ENCODE measurements at places on chromosomes 12 and 14.

GRCh38 chr12:89346741-89347324 is 5.5 kb downstream of the DUSP6 start:
- peak; percentile 85 for DNase-seq
- H3K36me3 ChIP-seq = peaks cover 42% of the 10 kb centered on the region
- no peak overlapping the region for H3K4me3 ChIP-seq
- peaks cover 12% of the 10 kb centered on the region for H3K4me1 ChIP-seq
- H3K27ac ChIP-seq = peak overlapping the region; percentile 10

DNA sequence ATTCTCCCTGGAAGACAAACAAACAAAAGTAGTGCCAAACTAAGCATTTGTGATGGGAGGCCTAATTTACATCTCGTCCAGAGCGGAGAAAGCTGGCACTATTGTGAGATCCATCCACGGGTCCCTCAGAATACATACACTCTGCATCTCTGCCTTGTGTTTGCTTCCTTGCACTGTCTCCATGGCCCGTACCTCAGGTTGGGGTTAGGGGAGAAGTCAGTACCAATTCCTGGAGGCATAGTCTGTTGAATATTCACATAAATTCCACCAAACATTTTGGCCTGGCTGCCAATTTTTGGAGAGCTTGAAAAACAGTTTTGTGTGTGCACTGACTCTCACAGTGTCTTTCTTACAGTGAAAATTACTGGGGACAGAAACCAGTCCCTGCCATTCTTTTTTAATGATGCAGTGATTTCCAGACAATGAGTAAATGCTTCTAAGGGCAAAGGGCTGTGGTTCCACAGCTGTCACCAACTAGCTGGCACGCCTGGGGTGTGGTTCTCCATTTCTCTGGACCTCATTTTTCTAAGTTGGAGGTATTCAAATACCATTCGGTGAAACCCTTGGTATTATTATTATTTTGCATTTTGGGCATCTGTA is 119.7 kb upstream of the HIF1A start:
- peaks cover 10% of the 10 kb centered on the region for H3K4me1 ChIP-seq
- no peak overlapping the region for H3K4me3 ChIP-seq
- no peak for DNase-seq
- H3K36me3 ChIP-seq = no peaks in the 10 kb centered on the region
- H3K27ac ChIP-seq = peak overlapping the region; percentile 2
- H3K27me3 ChIP-seq = no peaks in the 10 kb centered on the region

GRCh38 chr14:94144765-94145164 is 15.4 kb upstream of the IFI27L2 start:
- H3K36me3 ChIP-seq = no peaks in the 10 kb centered on the region
- no peaks in the 10 kb centered on the region for H3K27me3 ChIP-seq
- H3K4me3 ChIP-seq = no peak overlapping the region
- no peak for DNase-seq

DNA sequence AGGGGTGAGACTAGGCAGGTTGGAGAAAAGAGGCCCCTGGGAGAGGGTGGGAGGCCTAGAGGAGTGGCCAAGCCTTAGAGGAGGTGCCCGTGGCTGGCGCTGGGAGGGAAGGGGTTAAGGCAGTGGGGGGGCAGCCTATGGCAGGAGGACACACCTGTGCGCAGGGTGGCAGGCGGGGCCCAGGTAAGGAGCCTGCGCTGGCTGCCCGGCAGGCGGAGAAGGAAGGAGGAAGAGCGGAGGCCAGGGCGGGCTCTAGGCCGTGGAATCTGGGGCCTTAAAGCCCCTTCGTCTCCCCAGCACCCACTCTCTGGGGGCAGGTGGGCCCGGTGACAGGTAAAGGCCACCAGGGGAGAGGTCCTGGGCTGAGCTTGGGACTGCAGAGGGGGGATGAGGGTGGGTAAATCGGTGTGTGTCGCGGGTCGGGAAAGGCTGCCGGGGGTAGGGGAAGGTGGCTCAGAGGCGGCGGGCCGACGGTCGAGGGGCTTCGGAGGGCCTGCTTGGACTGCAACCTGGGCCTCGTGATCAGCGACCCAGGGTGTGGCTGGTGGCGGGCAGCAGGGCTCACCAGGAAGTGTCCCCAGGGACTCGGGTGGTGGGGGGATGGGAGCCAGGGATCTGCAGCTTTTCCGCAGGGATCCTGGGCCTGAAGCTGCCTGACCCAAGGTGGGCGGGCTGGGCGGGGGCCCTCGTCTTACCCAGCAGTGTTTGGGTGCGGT is 7.3 kb downstream of the PHB2 start:
- no peak for DNase-seq
- H3K27ac ChIP-seq = no peak overlapping the region
- H3K4me1 ChIP-seq = peaks cover 20% of the 10 kb centered on the region
- no peak overlapping the region for H3K4me3 ChIP-seq
- peaks cover 50% of the 10 kb centered on the region for H3K36me3 ChIP-seq
- no peaks in the 10 kb centered on the region for H3K27me3 ChIP-seq

GRCh38 chr14:56153267-56153666 is 35.1 kb downstream of the PELI2 start:
- no peaks in the 10 kb centered on the region for H3K4me1 ChIP-seq
- no peaks in the 10 kb centered on the region for H3K36me3 ChIP-seq
- H3K27ac ChIP-seq = no peak overlapping the region
- H3K4me3 ChIP-seq = no peak overlapping the region
- DNase-seq = no peak

DNA sequence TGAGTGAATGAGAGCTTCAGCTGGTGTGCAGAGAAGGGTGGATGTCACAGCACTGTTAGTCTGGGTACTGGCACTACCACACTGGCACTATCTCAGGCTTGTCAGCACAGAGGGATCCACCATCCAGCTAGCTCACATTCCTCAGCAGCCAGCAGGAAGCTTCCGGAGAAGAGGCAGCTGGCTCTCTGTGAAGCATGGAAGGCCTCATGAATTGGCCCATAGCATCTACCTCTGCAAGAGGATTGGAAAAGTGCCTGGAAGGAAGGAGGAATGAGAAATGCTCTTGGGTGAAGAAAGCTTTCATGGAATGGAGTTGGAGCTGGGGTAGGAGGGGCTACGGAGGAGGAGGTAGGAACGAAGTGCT is 9.9 kb downstream of the KRT83 start:
- H3K4me1 ChIP-seq = peaks cover 8% of the 10 kb centered on the region
- H3K27me3 ChIP-seq = peaks cover 99% of the 10 kb centered on the region
- H3K4me3 ChIP-seq = no peak overlapping the region
- no peaks in the 10 kb centered on the region for H3K36me3 ChIP-seq

DNA sequence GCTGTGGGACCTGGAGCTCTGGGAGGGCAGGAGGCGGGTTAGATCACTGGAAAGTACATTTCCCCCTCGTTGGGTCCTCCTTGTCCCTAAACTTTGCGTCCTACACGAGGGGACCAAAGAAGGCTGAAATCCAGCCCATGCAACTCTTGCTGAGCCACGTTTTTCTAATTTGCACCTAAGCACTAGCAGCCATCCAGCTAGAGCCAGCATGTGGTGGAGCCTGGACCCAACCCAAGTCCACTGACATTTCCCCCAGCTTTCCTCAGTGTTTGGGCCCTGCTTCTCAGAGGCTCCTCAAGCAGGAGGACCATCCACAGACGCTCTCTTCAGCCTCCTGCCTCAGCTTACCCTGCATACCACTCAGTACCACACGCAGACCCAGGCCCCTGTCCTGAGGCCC is 49.7 kb downstream of the TSPAN11 start:
- no peak for DNase-seq
- H3K4me1 ChIP-seq = peaks cover 5% of the 10 kb centered on the region
- no peak overlapping the region for H3K27ac ChIP-seq

- no peak overlapping the region for H3K4me3 ChIP-seq
- peak; percentile 82 for DNase-seq
- H3K4me1 ChIP-seq = peaks cover 25% of the 10 kb centered on the region
- H3K27me3 ChIP-seq = no peaks in the 10 kb centered on the region
- peaks cover 4% of the 10 kb centered on the region for H3K36me3 ChIP-seq
Measured at GRCh38 chr14:54686219-54686870, 119.4 kb downstream of the SAMD4A start.

DNA sequence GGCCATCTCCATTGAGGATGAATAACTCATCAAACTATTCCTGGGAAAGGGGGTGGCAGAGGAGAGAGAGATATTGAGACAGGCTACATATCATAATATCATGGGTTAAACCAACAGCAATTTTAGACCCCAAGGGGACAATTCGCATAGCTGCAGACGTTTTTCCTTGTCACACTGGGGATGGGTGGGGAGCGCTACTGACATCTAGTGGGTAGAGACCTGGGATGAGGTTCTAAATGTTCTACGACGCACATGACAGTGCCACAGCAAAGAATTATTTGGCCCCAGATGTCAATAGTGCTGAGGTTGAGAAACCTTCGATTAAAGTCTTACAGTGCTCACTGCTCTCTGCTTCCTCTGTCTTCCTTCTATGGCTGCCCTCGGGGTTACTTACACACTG is 425.6 kb downstream of the NRXN3 start:
- H3K4me3 ChIP-seq = no peak overlapping the region
- no peaks in the 10 kb centered on the region for H3K27me3 ChIP-seq

GRCh38 chr14:59787045-59787674 is 83.4 kb downstream of the RTN1 start:
- no peak overlapping the region for H3K27ac ChIP-seq
- DNase-seq = no peak
- no peak overlapping the region for H3K4me3 ChIP-seq
- peaks cover 3% of the 10 kb centered on the region for H3K27me3 ChIP-seq
- H3K4me1 ChIP-seq = no peaks in the 10 kb centered on the region

- no peaks in the 10 kb centered on the region for H3K27me3 ChIP-seq
- no peak overlapping the region for H3K4me3 ChIP-seq
- H3K4me1 ChIP-seq = peaks cover 4% of the 10 kb centered on the region
- no peak overlapping the region for H3K27ac ChIP-seq
- H3K36me3 ChIP-seq = no peaks in the 10 kb centered on the region
Measured at GRCh38 chr14:77660754-77661153, 44.3 kb upstream of the SPTLC2 start.

GRCh38 chr14:103074729-103075367 is 9.2 kb upstream of the LBHD2 start:
- peaks cover 46% of the 10 kb centered on the region for H3K4me1 ChIP-seq
- H3K27ac ChIP-seq = peak overlapping the region; percentile 98
- DNase-seq = no peak
- H3K27me3 ChIP-seq = no peaks in the 10 kb centered on the region

DNA sequence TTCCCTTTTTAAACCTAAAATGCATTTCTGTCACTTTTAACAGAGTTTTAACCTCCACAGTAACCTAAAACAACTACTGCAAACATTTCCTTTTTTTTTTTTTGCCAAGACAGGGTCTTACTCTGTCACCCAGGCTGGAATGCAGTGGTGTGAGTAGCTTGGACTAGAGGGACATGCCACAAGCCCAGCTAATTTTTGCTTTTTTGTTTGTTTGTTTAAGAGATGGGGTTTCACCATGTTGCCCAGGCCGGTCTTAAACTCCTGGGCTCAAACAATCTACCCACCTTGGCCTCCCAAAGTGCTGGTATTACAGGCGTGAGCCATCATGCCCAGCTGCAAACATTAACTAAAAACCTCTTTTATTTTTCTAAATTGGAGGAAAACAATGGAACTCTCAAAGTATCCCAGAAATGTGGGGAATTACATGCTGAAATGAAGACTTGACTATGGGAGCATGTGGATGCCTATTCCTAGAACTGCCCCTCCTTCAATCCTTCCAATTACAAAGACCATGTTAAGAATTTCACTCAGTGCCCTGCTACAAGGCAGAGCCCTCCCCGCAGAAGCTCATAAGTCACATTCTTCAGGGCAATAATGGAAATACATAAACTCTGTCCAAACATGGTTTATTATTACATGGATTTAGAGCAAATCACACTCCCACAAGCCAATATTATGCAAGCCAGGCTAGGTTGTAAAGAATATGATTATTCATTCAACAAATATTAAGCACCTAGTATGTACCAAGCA is 66.9 kb downstream of the C12orf56 start:
- peaks cover 3% of the 10 kb centered on the region for H3K4me1 ChIP-seq
- no peak overlapping the region for H3K4me3 ChIP-seq
- peak overlapping the region; percentile 8 for H3K27ac ChIP-seq

DNA sequence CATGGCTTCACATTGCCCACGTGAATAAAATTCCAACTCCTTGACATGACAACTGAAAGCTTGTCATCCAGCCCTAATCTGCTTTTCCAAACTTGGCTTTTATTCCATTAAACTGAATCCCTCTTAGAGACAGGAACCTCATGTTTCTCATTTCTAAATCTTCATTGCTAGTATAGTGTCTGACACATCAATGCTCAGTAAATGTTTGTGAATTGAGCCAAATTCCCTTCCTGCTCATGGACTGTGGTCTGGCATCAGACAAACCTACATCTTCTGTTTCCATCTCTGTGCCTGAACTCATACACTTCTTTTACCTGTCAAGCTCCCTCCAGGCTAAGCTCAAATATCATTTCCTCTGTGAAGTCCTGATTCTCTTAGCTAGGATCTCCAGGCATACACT is 4.3 kb upstream of the FKBP11 start:
- no peak overlapping the region for H3K4me3 ChIP-seq
- no peaks in the 10 kb centered on the region for H3K4me1 ChIP-seq
- no peak for DNase-seq
- H3K36me3 ChIP-seq = peaks cover 62% of the 10 kb centered on the region
- no peak overlapping the region for H3K27ac ChIP-seq
- H3K27me3 ChIP-seq = no peaks in the 10 kb centered on the region

- no peak for DNase-seq
- H3K27me3 ChIP-seq = no peaks in the 10 kb centered on the region
- no peaks in the 10 kb centered on the region for H3K36me3 ChIP-seq
- H3K27ac ChIP-seq = no peak overlapping the region
Measured at GRCh38 chr12:125280482-125281377, 215.5 kb downstream of the AACS start.

All from mesenchymal stem cell (in vitro differentiated cells and primary cell).